ENCODE measurements at places on chromosomes 5 and 9. TPM values are rescaled to one million over a fixed set of nuclear protein-coding genes. Genes with fewer than 3 reads are reported as not detected.

Gene CDC20B
- not detected for total RNA-seq

Gene BHMT2
- 26.0 TPM for total RNA-seq

Gene GPR21
- 1.1 TPM for total RNA-seq

Gene TTC23L
- not detected for total RNA-seq
